ENCODE measurements at places on chromosomes 1 and 21.

GRCh38 chr1:47598357-47598756 is 160.5 kb downstream of the FOXD2 start:
- no peak for DNase-seq

- DNase-seq: no peak
These were observed 492.2 kb upstream of the PKN2 start for GRCh38 chr1:88191917-88192316.

- no peak for DNase-seq
These were observed 46.2 kb downstream of the DDR2 start for GRCh38 chr1:162678439-162678838.

DNA sequence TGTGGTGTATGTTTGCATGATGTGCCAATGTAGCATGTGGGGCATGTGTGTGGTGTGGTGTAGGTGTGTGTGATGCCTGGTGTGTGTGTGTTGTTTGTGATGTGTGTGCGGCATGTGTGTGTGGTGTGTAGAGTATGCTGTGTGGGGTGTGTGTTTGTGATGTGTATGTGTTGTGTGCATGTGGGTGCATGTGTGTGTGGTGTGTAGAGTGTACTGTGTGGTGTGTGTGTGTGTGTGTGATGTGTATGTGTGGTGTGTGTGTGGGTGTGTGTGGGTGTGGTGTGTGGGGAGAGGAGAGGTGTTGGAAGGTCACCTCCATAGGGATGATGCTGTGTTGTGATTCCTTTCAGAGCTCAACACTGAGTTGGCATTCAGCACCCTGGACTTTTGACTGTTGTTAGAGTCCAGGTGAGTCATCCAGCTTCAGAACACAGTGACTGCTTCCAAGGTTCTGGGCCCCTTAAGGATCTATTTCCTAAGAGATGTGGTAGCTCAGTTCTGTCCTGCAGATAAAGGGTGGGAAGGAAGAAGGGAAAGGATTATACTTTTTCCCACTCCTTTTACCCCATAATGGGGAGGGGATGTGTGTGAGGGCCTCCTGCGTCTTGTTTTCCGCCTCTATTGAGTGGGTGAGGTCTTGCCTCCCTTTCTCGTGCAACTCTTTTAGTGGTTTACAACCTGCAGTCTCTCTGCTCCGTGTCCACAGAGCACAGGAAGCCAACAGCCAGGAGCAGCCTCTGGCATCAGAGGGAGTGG is 47.6 kb downstream of the RHOU start:
- DNase-seq: no peak

DNA sequence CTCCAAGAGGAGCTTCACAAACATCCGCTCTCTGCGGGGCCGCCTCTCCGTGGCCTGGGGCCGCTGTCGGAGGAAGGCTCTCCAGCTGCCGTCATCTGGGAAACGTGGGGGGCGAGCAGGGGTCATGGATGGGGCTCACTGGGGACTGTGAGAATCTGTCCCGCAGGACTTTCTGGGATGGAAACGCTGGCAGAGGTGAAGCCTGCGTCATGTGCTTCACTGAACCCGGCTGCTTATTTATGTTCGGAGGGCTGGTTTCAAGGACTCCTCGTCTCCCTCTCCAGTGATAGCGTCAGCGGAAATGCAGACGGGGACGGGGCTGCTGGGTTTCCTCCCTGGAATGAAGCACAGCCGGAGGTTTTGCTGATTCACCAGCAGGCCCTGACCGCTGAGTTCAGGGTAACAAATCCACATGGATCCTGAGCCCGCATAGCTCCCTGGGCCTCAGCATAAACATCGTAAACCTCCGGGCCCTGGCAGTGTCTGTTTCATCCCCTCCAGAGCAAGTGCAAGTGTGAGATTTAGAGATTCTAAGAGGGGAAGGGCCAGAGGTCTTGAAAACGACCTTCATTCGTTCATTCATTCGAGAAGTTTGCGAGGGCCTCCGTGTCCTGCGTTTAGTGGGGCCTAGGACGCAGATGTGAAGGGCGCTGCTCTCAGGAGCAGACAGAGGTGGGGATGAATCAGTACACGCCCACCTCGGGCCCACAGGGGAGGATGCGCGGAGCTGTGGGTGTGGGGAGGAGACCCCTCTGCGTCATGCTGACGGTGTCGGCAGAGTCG is 7.0 kb upstream of the POFUT2 start:
- no peak for DNase-seq

GRCh38 chr1:109765896-109766615 is 2.3 kb upstream of the EPS8L3 start:
- no peak for DNase-seq

DNA sequence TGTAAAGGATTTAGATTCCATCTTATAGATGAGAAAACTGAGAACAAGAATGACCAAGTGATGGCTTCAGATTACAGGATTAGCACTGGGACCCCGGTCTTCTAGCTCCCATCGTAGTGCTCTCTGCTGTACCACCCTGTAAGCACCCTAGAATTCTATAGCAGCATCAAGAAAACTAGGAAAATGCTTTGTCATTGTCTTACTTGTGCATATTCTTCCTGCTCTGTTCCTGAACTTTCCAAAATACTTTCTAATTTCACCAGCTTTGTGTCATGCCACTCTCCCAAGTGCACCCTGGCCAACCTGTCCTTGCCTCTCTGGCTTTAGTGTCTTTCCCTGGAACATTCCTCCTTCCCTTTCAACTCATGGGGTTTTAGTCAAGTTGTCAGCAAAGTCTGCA is 6.0 kb upstream of the KLHL20 start:
- no peak for DNase-seq

- DNase-seq: no peak
These were observed 31.0 kb downstream of the SNX7 start for GRCh38 chr1:98692482-98692881.

DNA sequence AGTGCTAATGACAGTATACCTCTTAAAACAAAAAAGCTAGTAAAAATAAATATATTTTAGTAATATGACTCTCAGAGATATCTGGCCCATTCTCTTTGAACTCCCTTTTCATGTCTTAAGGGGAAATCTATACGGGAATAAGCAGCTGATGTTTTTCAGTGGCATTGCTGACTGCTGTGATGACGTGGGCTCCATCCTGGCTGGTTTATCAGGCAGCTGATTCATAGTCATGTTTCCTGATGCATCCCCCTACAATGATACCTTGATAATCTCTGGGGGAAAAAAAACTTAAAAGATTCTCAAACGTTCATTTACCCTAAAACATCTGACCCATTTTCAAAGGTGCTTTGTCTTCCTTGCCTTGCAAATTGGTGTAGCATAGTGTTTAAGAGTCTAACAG is 53.8 kb downstream of the ABCA4 start:
- no peak for DNase-seq

- DNase-seq: no peak
These were observed 145.1 kb downstream of the TM2D1 start for GRCh38 chr1:61579802-61580201.

DNA sequence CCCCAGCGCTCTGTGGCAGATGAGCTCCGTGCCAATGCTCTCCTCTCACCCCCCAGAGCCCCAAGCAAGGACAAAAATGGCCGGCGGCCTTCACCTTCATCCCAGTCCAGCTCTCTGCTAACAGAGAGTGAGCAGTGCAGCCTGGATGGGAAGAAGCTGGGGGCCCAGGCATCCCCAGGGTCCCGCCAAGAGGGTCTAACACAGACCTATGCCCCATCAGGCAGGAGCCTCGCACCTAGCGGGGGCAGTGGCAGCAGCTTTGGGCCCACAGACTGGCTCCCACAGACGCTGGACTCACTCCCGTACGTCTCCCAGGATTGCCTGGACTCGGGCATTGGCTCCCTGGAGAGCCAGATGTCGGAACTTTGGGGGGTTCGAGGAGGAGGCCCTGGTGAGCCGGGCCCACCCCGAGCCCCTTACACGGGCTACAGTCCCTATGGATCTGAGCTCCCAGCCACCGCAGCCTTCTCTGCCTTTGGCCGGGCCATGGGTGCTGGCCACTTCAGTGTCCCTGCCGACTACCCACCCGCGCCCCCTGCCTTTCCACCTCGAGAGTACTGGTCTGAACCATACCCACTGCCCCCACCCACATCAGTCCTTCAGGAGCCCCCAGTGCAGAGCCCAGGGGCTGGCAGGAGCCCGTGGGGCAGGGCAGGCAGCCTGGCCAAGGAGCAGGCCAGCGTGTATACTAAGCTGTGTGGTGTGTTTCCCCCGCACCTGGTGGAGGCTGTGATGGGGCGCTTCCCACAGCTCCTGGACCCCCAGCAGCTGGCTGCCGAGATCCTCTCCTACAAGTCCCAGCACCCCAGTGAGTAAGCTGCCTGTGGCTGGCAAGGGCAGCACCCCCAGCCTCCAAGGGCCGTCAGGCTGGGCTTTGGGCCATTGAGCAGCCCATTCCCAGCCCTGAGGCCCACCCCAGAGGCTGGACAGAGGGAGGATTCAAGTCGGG is 8.7 kb downstream of the ZC3H12A start:
- DNase-seq: no peak

DNA sequence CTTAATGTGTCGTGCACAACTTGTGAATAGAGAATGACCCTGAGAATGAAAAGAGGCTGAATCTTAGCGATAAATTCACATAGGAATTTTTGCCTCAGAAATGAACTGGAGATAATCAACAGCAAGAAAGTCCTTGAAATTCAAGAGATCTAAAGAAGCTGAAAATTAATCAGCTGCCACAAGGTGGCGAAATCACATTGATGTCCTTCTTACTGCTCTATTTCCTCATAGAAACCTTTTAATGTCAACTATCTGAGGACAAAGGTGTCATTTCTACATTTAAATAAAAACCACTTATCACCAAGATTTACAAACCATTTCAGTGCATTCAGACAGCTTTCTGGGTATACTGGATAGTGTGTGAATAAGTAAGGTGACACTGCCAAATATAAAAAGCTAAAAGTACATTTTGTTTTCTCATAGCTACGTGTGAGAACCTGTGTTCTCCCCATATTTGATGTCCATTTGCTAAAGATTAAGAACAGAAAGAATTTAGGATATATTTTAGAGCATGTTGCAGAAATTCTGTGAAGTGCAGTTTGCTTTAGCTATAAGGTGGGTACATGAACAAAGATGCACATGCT is 485.3 kb upstream of the PTBP2 start:
- peak; percentile 29 for DNase-seq

- DNase-seq: peak; percentile 18
These were observed 37.9 kb downstream of the TGFB2 start for GRCh38 chr1:218383051-218383450.

- DNase-seq: no peak
These were observed 1.9 kb downstream of the PABPC4 start for GRCh38 chr1:39574646-39575045.

- no peak for DNase-seq
These were observed 145.1 kb upstream of the CTTNBP2NL start for GRCh38 chr1:112250892-112251291.

GRCh38 chr21:35324372-35325220 is 275.5 kb upstream of the RUNX1 start:
- DNase-seq: no peak

GRCh38 chr1:168453056-168453455 is 90.7 kb downstream of the XCL2 start:
- peak; percentile 44 for DNase-seq

DNA sequence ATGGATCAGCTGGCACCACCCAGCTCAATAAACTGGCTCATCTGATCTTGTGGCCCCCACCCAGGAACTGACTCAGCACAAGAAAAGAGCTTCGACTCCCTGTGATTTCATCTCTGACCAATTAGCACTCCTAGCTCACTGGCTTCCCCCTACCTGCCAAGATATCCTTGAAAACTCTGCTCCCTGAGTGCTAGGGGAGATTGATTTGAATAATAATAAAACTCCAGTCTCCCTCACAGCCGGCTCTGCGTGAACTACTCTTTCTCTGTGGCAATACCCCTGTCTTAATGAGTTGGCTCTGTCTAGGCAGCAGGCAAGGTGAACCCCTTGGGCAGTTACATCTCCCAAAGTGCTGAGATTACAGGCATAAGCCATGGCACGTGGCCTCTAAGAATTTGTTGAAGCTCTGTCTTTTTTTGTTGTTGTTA is 11.8 kb upstream of the RHBDL2 start:
- no peak for DNase-seq

- DNase-seq: no peak
These were observed 49.1 kb upstream of the DMRTB1 start for GRCh38 chr1:53410100-53410541.

DNA sequence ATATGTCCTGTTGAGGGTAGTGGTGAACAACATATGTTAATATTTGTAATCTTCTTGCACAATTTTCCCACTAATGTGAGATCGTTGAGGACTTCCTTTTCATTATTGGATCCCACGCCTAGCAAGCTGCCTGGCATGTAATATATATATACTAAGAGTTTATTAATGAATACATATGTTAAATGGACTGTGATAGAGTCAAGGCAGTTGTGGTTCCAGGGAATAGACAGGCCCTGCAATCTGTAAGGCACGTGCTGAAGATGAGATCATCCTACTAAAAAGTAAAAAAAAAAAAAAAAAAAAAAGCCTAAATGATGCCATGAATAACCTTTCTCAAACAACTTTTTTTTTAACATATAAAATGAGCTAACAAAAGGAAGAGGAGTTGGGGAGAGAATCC is 28.9 kb downstream of the PLPPR5 start:
- no peak for DNase-seq

GRCh38 chr1:226365831-226366231 is 42.1 kb downstream of the PARP1 start:
- DNase-seq: no peak

DNA sequence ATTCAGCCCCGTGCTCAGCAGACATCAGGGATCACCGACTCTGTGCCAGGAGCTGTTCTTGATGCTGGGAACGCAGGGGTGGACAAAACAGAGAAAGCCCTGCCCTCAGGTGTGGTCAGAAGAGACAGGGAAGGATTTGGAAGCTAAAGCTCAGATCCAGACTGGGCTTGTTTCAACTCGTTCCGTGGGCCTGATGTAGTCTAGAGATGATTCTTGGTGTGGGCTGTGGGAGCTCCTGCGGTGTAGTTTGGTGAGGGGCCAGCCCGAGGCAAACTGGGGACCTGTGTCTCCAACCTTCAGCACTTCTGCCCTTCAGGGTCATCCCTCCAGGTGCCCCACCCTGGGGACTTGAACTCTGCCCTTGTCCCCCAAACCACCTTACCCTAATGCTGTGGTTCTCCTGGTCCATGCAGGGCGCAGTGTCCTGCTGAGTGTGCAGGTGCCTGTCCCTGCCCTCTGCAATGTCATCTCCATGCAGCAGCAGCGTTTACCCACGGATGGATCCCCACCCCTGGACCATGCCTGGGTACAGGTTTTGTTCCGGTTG is 17.3 kb upstream of the ABCG1 start:
- DNase-seq: no peak

DNA sequence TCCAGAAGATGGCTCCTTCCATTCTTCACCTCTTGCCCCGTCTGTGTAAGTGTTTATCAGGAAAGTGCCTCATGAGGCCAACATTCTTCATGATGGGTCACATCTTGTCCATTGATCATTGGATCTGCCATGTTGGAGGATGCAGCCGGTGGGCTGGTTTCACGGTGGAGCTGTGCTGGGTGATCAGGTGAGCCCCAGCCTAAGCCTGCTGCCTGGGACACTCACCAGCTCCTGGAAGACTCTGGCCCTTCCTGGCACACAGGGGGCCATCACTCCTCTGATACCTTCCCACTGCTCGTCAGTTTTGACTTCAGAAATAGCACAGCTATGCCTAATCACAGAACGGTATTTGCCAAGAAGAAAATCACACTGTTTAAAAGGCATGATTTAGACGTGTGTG is 38.3 kb downstream of the UBASH3A start:
- DNase-seq: no peak

GRCh38 chr1:9654834-9655723 is 3.5 kb downstream of the PIK3CD start:
- no peak for DNase-seq

Measured in NCI-H1105 (cell line).